CD4-positive, alpha-beta T cell treated with Interleukin-2 at 100 ng/mL for 4 hours (primary cell): ENCODE measurements at places on chromosomes 12 and 14.

- DNase-seq: no peak
Measured at GRCh38 chr14:96727491-96727890, 69.7 kb upstream of the VRK1 start.

GRCh38 chr12:5072311-5072710 lies 28.6 kb downstream of the KCNA5 start:
- DNase-seq: no peak

DNA sequence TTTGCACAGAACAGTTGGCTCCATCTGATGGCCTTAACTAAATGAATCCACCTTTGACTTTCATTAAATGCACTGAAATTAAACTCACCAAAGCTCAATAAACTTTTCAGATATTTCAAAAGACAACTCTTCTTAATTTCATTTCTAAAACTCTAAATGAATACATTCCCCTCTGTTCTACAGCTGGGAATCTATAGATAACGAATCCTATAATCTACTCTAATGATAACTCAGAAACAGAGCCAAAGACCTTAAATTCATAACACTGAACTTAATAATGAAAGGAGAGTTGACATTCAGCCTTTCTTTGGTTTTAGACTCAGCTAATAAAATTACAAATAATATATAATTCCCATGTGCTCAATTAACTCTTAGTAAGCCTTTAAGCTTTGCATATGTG lies 150.5 kb downstream of the KCNH5 start:
- DNase-seq: no peak

DNA sequence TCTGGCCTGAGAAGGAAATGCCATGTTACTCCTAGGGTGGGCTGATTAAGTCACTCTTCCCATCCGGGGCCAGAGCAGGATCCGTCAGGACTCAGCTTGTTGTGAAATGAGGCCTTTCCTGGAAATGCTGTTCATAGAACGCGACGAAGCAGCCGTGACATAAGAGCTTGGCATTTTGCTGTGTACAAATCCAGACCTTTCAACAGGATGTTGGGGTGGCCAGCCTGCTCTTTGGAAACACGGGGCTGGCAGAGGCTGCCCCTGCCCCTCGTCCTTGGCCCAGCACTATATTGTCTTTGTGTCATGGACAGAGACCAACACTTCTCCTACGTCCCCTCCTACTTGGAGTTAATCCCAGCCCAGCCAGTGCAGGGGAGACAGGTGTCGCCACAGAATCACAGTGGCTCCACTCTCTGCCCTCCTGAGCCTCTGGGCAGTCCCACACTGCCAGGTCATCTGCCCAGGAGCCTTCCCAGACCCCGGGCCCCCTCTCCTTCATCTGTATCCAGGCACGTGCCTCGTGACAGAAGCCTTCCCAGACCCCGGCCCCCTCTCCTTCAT lies 18.6 kb upstream of the EIF5 start:
- no peak for DNase-seq

- no peak for DNase-seq
Measured at GRCh38 chr12:111715279-111715678, 29.4 kb downstream of the ACAD10 start.

GRCh38 chr12:128726886-128727285 lies 96.9 kb downstream of the SLC15A4 start:
- DNase-seq: no peak

- no peak for DNase-seq
Measured at GRCh38 chr12:108403952-108404351, 64.8 kb upstream of the CMKLR1 start.

DNA sequence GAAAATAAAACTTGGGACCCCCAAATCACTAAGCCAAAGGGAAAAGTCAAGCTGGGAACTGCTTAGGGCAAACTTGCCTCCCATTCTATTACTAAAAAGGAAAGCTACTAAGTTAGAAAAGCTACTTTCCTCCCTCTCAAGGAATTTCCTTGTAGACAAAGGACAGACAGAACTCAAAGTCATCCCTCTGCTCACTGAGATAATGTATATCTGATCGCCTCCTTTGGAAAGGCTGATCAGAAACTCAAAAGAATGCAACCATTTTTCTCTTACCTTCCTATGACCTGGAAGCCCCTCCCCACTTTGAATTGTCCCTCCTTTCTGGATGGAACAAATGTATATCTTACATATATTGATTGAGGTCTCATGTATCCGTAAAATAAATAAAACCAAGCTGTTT lies 190.5 kb upstream of the DCN start:
- no peak for DNase-seq

- no peak for DNase-seq
Measured at GRCh38 chr12:69903548-69903947, 78.5 kb downstream of the MYRFL start.

DNA sequence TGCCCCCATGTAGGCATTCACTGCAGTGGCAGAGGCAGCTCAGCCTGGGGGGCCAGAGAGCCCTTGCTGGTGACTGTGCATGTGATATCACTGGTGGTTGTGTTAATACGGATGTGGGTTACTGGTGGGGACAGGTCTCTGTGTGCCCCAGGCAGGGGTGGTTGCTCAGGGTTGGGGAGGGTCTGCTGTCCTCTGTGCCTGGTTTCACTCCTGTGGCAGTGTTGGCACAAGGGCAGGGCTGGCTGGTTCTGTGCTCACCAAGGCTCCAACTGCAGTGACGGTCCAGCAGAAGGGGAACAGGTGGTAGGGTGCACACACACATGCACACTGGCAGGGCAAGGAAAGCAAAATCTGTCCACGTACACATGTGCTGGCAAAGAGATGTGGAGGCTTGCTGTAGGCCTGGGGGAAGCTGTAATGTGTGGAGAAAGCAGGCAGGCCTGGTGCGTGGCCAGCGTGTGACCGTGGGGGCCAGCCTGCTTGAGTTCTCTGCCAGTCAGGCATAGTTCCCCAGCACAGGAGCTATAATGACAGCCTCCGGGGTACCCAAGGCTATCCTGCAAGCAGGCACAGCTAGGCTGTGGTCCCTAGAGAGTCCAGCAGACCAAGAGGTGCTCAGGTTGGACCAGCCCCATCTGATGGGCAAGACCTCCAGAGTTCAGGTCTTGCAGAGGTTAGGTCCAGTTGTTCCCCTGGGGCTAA lies 254.6 kb downstream of the FBXL14 start:
- DNase-seq: no peak

DNA sequence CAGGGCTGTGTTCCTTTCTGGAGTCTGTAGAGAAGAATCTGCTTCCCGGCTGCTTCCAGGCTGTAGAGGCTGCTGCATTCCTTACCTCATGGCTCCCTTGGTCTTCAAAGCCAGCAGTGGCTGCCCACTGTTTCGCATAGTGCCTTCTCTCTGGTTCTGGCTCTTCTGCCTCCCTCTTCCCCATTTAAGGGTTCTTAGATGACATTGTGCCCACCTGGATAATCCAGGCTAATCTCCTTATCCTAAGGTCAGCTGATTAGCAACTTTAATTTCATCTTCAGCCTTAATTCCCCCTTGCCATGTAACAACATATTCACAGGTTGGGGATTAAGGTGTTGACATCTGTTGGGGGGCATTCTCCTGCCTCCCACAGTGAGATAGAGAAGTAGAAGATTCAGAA lies 208.6 kb upstream of the TMTC1 start:
- DNase-seq: no peak

GRCh38 chr14:20247646-20248246 lies 8.7 kb downstream of the OR11H4 start:
- DNase-seq: no peak

- DNase-seq: no peak
Measured at GRCh38 chr14:97945631-97946030, 1148.4 kb downstream of the VRK1 start.

- DNase-seq: peak; percentile 14
Measured at GRCh38 chr14:38197001-38197783, 10.5 kb upstream of the SSTR1 start.

DNA sequence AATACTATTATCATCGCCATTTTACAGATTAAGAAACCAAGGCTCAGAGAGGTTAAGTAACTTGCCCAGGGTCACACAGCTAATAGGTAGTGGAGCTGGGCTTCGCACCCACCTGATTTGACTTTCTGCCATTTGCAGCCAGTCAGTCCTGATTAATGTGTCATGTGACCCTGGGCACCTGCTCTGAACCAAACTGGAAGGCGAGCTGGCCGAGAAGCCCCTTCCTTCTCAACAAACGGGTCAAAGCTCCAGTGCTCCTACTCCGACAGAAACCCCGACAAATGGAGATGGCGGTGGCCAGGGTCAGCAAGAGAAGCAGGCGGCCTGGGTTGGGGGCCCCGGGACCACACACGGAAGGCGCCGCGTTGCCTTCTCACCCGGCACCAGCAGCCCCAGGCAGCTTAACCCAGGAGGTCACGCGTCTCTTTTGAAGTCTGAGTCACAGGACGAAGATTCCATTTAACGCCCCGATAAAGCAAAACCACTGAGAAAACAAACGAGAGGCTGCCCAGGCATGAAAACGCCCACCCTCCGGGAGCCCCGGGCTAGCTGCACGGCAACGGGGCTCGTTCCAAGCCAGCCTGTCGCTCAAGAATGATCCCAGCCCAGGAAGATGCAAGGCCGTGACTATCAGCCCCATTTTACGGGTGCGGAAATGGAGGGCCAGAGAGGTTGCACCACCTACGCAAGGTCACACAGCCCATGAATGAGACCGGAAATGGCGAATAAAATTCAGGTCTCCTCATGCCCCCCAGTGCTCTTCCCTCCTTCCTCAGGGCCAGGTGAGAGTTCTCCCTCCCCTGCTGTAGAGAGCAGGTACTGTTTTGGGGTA lies 124.8 kb downstream of the SCARB1 start:
- DNase-seq: no peak

- DNase-seq: peak; percentile 44
Measured at GRCh38 chr14:99946652-99947489, 118.4 kb upstream of the EVL start.

DNA sequence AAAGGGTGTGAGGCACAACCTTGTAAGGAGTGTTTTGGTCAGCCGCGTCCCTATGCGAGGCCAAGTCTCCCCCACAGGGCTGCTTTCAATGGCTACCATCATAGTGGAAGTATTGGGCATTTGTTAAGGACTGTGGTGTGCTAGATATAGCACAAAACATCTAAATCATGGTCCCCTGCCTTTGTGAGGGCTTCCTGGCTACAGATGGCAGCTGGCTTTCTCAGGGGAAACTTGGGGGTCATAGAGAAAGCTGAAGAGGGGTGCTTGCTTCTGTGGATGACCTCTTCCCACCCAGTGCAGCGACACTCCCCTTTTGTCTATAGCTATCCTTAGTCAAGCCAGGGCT lies 315.8 kb downstream of the ZFP36L1 start:
- DNase-seq: no peak

- DNase-seq: no peak
Measured at GRCh38 chr12:29739279-29739991, 44.3 kb downstream of the TMTC1 start.

GRCh38 chr14:96486705-96487104 lies 15.5 kb upstream of the PAPOLA start:
- DNase-seq: no peak

- DNase-seq: no peak
Measured at GRCh38 chr12:28130625-28131598, 59.3 kb upstream of the CCDC91 start.

- DNase-seq: no peak
Measured at GRCh38 chr14:69137416-69137815, 15.5 kb downstream of the DCAF5 start.

- no peak for DNase-seq
Measured at GRCh38 chr12:9404469-9405260, 196.5 kb upstream of the PZP start.

DNA sequence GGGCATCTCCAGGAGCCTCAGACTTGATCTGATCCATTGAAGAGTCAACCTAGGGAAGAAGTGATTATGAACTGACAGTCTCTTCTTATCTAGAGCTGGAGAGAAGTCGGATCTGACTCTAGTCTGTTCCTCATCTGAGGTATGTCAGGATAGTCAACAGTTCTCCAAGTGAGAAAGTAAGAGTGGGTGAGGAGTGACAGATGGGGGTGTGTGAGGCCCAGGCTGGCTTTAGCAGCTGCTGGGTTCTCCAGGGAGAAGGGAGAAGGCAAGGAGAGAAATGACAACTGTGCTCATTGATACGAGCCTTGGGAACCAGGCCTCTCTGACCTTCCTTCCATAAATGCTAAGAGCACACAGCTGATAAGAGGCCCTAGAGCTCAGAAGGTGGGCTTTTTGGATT lies 53.3 kb downstream of the IRAK3 start:
- DNase-seq: no peak

- no peak for DNase-seq
Measured at GRCh38 chr12:96130396-96131059, 63.6 kb upstream of the ELK3 start.
